ENCODE measurements at places on chromosomes 7 and 10. TPM values are rescaled to one million over a fixed set of nuclear protein-coding genes. Genes with fewer than 3 reads are reported as not detected.
A peak's percentile ranks its signal among the peaks of the same experiment; 100 is the strongest.

The HTR5A gene
- not detected for total RNA-seq

DNA sequence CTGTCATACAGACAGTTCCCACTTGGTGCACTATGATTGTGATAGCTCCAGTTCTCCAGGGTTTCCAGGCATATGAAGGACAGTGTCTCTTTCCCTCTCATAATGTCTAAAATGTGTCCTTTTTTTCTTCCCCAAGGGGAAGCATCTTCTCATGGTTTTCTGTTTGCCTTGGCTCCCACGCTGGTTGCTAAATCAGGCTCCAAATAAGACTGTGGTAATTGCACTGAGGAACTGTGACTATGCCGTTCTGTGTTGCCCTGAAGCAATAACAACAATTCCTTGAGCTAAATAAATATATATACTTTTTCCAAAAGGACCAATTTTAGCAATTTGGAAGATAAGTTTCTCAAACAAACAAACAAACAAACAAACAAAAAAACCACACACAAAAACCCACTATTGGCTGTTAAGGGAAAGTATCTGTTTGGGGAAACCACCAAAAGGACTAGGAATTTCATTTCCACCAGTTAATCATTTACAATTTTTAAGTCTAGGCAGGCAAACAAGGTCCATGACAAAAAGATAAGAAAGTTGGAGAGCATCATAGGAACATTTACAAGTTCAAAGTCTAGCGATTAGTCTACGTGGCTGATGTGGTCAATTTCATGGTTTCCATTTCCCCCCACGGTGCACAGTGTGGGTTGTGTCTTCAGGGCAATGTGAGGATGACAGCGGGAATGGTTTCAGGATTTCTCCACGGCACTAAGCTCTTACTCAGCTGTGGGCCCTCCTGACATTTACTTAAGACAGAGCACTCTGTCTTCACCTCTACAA, 62.4 kb downstream of the THNSL1 start:
- no peak for DNase-seq

- DNase-seq = no peak
These were observed 117.6 kb downstream of the TSPAN12 start for GRCh38 chr7:120740348-120740747.

- DNase-seq = no peak
These were observed 79.1 kb downstream of the PRTFDC1 start for GRCh38 chr10:24873281-24873683.

DNA sequence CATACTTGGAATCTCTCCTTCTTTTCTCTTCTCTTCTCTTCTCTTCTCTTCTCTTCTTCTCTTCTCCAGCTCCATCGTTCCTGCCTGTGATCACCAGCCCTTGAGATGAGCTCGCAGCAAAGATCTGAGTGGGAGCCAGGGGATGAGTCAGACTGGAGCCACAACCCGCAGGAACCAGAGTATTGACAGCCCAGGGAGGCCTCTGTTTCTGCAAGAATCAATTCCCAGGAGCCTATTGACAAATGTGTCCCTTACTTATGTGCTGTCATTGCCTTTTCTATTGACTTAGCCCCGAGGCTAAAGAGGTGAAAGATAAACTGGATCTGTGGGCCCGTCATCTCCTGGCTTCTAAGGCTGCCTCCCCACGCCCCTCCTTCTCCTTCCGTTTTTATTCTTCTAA, 13.1 kb upstream of the HABP2 start:
- DNase-seq = peak; percentile 67

Measured in PC-3 (cell line).